Foreskin keratinocyte (primary cell): ENCODE measurements at places on chromosomes 16 and 17. TPM values are rescaled to one million over a fixed set of nuclear protein-coding genes. Genes with fewer than 3 reads are reported as not detected.
A peak's percentile ranks its signal among the peaks of the same experiment; 100 is the strongest.

The KCTD5 gene
- polyA plus RNA-seq: 22.5 and 23.8 TPM in 2 replicates

DNA sequence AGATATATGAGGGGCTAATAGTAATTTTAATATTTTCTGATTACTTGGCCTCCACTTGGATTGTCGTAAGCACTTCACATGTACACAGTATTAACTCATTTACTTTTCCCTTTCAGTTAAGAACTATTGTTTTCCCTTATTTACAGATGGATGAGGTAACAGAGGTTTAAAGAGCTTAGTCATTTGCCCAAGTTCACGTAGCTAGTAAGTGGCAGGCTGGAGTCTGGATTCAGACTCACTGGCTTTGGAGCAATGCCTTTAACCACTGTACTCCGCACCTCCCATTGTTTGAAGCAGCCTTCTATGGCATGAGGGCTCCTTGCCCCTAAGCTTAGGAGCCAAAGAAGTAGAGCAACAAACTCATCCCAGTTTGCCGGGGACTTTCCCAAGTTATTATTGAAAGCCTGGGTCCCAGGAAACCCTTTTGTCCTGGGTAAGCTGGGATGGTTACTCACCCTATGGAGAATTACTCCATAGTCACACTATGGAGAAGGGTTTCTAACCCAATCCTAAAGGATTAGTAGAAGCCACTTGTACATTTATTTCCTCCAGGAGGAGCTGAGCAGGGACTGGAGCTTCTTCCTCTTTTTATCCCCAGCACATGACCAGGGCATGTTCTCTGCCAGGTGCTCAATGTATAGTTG, 12.3 kb downstream of the FOXL1 start:
- peak; percentile 64 for DNase-seq

GRCh38 chr17:82767041-82767754, 15.3 kb downstream of the TBCD start:
- no peak for DNase-seq

- DNase-seq: no peak
These were observed 1.3 kb downstream of the SNN start for GRCh38 chr16:11669380-11670146.

- no peak for DNase-seq
These were observed 122.8 kb downstream of the ANKRD11 start for GRCh38 chr16:89367538-89367915.

GRCh38 chr17:76848670-76849069, 19.5 kb upstream of the MGAT5B start:
- DNase-seq: no peak

DNA sequence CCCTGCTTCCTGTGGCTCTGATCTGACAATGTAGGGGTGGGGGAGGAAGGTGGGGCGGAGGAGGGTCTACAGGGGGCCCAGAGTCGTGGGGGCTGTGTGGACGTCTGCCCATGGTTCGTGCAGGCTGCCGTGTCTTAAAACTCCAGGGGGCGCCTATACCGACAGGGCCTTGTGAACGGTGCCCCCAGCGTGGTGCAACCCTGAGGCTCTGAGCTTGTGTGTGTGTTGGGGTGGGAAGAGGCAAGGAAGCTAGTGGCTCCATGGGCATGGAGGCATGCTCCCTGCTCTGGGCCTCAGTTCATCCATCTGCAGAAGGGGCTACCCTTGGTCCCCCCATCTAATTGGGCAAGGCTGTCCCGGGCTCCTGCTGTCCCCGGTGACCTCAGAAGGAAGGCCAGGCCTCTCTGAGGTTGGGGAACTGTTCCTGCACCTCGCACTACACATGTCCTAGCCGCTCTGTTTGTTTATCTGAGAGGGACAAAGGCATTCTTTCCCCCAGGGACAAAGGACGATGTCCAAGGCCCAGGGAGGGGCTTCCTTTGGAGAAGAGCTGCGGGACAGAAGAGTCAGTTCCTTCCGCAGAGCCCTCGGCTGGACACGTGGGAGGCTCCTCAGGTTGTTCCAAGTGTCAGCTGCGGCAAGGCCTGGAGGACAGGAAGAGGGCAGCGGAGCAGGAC, 13.5 kb downstream of the CA4 start:
- no peak for DNase-seq

- no peak for DNase-seq
These were observed 276.8 kb downstream of the STX8 start for GRCh38 chr17:9298776-9299295.

DNA sequence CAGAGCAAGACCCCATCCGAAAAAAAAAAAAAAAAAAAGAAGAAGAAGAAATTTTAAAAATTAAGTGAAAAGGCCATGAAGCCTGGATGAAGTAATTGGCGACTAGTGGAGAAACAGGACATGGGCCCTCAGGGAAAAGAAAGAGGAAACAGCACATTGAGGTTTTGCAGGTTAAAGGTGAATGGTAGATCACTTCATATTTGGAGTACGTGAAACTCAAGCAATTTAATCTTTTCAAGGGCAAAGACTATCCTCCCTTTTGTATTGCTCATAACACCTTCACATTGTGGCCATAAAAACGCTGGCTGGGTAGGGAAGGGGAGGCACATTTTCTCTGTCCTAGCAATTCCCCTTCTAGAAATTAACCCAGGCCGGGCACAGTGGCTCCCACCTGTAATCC, 53.1 kb downstream of the LITAF start:
- DNase-seq: no peak

- no peak for DNase-seq
These were observed 1.7 kb upstream of the PPL start for GRCh38 chr16:4938683-4939030.

DNA sequence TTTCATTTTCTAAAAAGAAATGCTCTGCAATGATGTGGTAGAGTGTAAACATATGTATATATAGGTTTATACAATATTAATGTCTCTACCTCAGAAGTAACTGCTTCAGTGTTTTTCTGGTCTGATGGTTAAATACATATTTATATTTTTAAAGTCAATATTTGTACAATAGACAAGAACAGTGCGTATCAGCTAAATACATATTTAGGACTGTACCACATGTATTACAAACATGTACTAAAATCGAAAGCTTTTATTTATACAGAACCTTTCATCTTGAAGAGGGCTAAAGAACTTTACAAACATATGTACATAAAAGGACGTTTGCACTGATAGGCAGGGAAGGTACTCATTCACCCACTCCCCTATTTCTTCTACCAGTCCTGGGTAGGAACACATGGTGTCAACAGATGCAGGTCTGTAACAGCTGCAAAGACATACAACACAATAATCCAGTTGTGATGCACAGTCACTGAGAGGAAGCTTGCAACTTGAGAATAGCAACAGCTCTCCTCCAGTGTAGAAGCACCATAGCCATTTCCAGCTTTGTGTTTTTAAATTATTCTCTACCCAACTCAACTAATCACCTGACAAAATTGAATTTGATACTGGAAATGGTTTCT, 206.9 kb upstream of the C17orf78 start:
- DNase-seq: no peak

- DNase-seq: no peak
These were observed 84.6 kb downstream of the PARN start for GRCh38 chr16:14545346-14545884.

DNA sequence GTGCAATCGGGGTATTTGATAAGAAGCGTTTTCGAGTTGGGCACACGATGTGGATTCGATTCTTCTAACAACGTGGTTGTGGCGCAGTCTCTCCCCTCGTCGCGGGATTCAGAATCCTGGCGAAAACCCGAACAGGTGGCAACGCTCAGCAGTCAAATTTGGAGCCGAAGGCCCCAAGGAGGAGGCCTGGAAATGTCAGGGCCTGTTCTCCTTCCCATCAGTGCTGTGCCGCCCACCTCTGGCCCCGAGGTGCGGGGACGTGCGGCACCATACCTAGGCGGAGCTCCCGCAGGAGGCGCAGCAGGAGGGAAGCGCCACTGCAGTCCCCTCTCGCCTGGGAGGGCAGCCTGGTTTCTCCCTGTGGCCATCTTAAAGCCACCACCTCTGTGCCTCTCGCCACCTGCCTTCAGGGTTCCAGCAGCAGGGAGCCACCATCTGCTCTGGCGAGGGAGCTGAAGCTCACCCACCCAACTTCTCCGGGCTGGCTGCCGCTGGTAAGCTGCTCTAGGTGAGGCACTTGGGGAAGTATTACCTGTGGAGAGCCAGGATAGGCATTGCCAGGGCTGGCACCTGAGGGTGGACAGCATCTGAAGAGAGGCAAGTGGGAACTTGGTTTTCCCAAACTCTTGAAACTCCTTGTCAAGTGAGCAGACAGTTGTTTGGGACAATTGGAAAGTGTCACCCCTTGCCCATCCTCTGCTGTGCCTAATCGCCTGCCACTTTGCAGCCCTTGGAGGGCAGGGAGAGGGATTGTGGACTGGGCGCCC, 2.6 kb upstream of the AATF start:
- DNase-seq: no peak
